ENCODE measurements at places on chromosomes 6 and 20.

DNA sequence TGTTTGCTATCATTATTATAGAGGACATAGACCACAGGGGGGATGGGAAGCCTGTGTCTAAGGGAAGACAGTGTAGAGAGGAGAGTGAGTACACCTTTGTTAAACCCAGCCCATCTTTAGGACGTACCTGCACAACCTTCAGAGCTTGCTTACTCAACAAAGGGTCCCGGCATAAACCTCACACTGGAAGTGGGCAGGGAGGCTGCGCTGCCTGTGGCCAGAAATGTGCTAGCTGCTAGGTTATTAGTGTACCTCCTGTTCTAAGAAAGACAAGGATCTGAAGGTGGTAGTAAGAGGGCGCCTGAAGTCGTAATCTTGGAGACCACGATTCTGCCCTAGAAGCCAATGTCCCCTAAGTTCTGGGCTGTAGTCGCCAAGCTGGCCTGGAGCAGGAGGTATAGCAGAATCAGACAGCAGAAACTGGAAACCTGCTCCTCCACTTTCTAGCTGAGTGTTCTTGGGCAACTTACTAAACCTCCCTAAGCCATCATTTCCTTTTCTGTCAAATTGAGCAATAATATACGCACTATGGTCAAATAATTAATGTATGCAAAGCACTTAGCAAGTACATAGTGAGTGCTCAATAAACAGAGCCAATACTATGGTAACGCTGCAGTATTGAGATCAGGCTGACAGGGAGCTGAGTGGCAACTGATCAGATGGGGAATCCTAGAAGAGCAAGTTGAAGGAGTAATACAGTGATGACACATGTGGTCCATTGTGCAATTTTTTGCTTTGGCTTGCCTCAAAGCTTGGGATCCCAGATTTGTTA lies 16.8 kb upstream of the AKIRIN2 start:
- peak; percentile 34 for DNase-seq

DNA sequence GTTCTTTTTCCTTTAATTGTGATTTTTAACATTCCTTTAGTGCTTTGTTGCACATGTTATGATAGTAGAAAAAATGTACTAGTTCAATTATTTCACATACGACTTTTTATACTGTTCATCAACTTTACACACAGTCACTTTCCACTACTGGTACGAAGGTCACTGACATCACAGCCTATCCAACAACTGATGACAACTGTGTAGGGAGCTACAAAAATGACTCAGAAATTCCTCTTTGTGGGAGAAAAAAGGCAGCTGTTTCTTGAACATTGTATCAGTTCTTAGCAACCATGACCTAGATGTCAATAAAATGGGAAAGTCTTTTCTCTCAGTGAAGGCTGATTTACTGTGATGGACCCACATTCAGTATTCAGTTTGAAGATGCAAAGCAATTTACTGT lies 7.0 kb upstream of the ID4 start:
- DNase-seq = peak; percentile 65

DNA sequence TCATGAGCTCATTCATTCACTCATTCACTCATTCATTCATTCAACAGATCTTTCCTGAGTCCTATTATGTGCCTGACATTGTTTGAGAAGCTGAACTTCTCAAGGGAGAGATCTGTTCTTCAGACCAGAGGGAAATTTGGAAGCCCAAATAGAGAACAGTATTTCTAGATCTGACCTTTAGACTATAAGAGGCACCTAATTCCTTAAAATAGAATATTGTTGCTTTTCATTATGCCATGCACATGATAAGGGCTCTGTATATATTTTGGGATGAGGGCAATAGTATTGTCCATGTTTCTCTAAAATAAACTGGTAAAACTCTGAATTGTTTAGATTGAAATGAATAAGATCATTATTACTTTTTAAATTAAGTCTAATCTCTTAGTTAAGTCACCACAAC lies 18.6 kb upstream of the DSP start:
- DNase-seq = no peak

DNA sequence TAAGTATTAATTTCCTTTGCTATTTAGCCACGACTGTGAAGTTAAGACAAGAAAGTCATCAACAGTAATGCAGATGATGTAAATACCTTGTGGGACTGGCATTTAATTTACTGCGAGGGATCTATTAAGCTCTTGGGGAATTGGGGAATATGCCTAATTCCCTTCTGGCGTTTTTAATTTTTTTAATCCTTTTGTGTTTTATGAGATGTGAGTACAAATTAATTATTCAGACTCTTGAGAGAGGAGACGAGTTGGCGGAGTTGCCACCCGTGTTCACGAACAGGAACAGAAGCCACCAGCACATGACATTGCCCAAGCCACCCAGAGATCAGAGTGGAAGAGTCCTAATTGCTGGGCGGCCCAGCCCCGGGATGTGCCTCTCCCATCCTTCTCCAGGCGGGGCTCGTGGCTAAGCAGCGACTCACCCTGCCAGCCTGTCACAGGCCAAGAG lies 533 bp upstream of the CRYBG1 start:
- DNase-seq = no peak

DNA sequence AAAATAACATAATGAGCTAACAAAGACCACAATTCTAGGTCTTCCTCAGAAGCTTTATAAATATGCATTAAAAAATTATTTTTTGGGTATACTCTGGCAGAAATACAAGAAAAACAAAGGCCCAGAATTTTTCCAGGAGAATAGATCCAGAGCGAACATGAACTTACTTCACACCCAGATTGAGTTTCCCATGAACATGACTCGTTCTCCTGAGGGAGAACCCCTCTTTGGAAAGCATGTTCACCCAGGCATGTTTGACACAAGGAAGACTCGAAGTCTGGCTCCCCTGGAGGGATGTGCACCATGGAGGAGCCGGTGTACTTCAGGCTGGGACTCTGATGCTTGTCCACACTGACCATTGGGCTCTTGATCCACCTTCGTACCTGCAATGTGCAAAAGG lies 56.1 kb downstream of the SGK1 start:
- peak; percentile 35 for DNase-seq

DNA sequence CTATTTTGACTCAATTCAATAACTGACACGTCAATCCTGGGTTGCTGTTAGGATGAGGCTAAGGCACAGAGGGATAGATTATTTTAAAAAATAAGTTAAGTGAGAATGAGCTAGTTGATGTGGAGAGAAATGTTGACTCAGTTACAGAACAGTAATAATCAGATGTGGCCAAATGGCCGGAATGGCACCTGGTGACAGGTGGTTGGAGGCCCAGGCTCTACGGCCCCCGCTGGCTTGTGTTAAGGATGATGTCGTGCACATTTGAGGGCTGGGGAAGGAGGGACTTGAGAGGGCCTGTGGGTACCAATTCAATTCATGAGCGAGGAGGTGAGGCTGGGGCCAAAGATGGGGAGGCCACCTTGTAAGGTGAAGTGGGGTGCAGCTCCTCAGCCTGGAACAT lies 31.7 kb downstream of the APCDD1L start:
- no peak for DNase-seq

- peak; percentile 56 for DNase-seq
Measured at GRCh38 chr6:94071835-94072234, 652.5 kb upstream of the EPHA7 start.

- no peak for DNase-seq
Measured at GRCh38 chr6:144298916-144299315, 13.8 kb downstream of the UTRN start.

DNA sequence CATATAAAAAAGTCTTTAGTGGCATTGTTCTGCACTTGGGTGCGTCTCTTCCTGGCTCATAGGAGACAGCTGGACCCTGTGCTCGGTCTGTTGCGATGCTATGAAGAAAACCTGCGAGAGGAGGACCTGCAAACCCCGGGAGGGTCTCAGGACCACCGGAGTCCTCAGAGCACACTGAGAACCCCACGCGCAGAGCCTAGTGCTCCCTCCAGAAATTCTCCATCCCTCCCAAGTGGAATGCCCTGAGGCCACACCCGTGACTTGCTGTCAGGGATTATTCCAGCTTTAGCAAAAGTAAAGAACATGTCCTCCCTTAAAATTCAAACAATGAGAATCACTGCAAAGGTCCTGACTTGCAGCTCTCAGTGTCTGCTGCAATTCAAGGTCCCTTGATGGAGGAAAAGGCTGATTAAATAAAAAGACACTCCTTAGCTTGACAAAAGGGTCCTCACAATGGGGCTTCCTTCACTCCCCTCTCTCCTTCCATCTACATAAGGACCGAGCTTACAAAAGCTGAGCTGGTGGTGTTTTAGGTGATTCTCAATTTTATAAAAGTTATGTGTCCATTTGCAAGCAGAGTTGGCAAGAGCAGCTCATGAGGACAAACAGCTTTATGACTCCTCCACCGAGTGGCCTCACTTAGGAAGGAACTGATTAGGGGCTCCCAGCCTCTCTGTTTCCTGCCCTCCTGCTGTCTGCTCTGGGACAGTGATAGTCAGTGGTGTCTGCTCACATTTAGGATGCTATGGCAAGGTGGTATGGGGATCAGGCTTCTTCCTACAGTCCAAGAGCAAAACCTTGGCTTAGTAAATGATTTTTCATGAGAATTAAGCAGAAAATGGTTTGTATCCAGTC lies 97.0 kb downstream of the RAMACL start:
- no peak for DNase-seq

GRCh38 chr6:13367396-13367795 lies 39.1 kb upstream of the TBC1D7 start:
- DNase-seq = no peak

DNA sequence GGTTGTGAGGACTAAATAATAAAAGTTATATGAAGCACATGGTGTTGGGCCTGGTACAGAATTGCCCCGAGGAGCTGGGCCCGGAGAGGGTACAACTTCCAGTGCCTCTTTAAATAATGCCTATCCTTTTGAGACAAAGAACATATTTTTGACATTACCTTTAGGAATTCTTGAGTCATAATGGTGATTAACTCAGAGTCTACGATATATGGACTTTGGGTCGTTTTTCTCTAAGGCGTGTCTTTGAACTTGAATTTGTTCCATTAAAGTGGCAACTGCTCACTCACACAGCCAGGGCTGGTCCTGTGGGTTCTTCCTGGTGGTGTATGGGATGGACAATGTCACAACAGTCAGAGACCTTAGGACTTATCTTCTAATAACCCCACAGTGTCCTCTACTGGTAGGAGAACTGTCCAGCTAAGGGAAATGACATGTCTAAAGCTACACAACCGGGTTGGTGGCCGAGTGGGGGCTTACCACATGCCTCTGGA lies 106.5 kb downstream of the CDC5L start:
- peak; percentile 46 for DNase-seq

DNA sequence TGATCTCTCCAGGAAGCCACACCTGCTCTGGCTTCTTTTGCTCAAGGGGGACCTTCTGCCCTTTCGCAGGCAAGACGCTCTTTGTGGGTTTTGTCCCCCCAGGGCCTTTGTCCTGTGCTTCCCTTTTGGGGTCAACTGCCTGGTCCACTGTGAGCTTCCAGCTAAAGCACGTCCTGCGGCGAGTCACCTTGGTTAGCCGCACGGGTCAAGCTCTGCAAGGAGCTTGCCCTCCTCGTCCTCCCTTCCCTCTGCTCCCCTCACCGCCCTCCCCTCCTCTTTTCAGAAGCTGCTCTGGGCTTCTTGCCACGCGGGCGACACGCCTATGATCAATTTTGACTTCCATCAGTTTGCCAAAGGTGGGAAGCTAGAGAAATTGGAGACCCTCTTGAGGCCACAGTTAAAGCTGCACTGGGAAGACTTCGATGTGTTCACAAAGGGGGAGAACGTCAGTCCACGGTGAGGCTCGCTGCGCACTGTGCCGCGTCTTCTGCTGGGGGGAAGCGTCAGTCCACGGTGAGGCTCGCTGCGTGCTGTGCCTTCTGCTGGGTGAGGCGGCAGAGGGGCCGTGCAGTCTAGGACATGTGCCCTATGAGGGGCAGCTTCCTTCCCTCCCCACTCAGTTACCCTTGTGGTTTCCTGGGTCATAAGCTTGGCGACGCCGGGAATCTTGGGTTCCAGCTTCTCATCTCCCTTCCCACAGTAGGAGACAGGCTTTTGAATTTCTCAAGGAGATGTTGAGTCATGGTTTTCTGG lies 80.2 kb downstream of the SYNJ2 start:
- DNase-seq = peak; percentile 80

GRCh38 chr6:125377621-125378020 lies 75.9 kb upstream of the HDDC2 start:
- DNase-seq = peak; percentile 94

DNA sequence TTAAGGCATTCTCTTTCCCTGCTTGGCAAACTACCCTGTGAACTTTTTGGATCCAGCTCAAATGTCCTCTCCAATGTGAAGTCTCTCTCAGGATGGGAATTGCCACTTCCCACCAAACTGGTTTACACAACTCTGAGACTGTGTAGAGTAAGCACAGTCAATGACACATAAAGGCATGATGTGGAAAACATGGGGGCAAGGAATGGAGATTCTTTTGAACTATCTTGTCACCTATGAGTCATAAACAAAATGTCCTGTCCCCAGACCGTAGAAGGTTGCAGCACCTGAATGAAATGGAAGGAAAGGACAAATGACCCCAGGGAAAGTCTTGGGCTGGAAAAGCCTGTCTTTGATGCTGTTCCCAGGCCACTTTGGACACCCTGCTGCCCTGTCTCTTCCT lies 11.0 kb upstream of the KIF13A start:
- no peak for DNase-seq

- peak; percentile 53 for DNase-seq
Measured at GRCh38 chr6:134138226-134138975, 86.0 kb upstream of the SLC2A12 start.

GRCh38 chr6:90144396-90144795 lies 152.2 kb downstream of the BACH2 start:
- no peak for DNase-seq

- DNase-seq = no peak
Measured at GRCh38 chr6:30507849-30508827, 18.8 kb downstream of the HLA-E start.

GRCh38 chr6:107862383-107862782 lies 38.3 kb upstream of the SCML4 start:
- DNase-seq = no peak

- DNase-seq = peak; percentile 75
Measured at GRCh38 chr20:51624157-51624731, 81.7 kb upstream of the NFATC2 start.

DNA sequence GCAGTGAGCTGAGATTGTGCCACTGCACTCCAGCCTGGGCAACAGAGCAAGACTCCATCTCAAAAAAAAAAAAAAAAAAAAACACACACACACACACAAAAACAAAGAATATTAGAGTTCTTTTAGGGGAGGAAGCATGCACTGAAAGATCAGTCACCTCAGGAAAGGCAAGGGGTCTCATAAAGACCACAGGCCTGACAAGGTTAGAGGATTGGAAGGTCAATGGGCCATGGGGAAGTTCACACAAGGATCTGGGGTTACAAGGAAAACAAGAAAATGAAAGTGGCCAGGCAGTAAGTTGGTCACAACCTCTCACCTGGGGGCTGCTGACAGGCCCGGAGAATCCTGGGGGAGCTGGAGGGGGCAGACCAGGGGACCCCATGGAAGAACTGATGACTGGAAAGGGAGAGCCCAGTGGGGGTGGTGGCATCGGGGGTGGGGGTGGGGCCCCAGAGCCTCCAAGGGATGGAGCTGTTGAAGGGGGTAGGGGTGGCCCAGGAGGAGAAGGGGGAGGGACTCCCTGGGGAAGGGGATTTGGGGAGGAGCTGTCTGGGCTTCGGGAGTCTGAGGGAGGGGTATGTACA lies 1.5 kb downstream of the RXRB start:
- no peak for DNase-seq

DNA sequence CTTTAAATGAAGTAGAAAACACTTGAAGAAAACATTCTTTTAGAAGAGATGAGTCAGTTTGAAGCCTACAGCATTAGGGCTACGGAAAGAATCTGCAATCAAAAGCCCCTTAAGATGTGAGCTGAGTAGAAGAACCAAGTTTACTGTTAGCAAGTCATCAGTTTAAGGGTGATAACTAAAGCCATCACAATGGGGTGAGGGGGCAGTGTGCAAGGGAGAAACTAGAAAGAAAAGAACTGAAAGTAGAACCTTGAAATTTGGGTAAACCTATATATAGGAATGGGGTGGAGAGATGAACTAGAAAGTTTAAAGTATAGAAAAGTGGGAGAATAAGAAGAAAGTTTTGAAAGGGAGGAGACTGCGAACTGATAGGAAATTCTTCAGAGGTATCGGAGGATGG lies 212.9 kb downstream of the COL19A1 start:
- DNase-seq = no peak
